ENCODE measurements at places on chromosomes 1 and 21.

DNA sequence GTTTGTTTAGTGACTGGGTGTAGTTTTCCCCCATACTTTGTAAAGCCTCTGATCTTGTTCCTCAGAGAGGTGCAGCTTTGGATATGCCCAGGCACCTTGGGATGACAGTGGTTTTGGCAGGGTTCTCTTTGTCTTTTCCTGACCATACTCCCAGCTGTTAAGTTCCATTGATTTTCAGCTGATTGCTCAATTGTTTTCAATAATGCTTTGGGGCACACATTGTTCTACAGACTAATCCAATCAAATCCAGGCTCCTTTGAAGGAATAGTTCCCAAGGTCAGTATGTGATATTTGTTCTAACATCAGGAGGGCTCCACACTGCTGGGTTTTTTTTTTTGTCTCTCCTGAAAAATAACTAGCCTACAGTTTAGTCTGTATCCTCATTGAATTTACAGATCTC lies 24.8 kb downstream of the PPP2R5A start:
- no peak for DNase-seq

DNA sequence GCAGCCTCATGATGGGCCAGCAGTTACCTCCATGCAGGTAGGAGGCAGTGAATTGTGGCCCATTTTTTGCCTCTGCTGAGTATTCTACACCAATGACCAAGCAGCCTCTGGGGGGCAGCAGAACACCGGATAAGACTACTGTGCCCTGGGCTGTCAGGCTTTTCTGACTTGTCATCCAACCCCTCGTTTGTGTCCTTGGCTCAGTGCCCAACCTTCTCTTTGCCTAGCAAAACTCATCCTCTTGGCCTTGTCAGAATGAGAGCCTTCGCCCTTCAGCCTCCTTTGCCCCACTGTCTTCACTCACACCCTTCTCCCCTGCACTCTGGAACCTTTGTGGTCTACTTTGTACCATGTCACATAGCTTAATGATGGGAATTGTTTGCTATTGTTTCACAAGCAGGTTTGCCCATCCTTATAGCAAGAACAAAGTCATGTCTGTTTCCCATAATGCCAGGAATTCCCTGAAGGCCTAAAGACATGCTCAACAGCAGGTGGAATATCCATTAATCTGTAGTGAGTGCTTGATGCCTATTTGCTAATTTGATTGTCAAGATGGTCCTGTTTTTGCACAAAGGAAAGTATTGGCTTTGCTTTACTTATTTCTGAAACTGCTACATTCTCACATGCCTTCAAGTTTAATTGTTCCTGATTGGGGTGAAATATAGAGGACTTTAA lies 255.9 kb downstream of the HHAT start:
- peak; percentile 72 for DNase-seq

- no peak for DNase-seq
These were observed 42.5 kb upstream of the ECE1 start for GRCh38 chr1:21332554-21333311.

DNA sequence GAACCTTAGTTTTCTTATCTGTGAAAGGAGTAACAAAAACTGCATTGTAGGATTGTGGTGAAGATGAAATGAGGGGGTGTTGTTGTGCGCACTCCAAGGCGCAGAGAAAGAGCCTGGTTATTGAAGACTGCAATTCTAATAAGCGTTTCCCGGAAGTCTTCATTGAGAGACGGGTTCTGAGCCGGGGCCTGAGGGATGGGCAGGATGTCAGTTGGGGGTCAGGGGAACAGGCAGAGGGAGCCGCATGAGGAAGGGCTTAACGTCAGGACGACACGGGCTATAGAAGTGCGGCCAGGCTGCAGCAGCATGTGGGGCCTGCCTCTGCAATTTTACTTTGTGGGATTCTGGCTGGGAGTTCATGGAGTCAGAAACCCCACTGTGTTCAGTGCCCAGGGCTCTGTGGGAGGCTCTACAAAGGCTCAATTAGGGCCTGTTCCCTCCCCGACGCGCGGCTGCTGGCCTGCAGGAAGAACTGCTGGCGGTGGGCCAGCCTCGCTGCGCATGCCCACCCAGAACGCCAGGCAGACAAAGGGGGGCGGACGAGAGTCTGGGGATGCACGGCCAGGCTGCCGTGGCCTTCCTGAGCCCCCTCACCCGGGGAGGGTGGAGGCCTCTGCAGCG lies 20.7 kb downstream of the TRIM62 start:
- DNase-seq: no peak

All from omental fat pad (tissue), 4 donors.